ENCODE measurements at places on chromosomes 12 and 14. TPM values are rescaled to one million over a fixed set of nuclear protein-coding genes. Genes with fewer than 3 reads are reported as not detected.

DNA sequence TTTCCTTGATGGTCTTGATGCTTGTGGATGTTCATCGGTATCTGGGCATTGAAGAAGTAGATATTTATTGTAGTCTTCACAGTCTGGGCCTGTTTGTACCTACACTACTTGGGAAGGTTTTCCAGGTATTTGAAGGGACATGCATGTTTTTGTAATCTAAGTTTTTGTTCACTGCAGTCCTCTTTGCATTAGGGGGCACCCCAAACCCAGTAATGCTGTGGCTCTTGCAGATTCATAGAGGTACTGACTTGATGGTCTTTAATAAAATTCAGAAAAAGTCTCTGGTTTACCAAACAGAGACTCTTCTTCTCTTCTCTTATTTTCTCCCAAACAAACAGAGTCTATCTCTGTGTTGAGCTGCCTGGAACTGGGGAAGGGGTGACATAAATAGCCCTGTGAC is 150.9 kb upstream of the SLC16A7 start:
- DNase-seq: no peak

DNA sequence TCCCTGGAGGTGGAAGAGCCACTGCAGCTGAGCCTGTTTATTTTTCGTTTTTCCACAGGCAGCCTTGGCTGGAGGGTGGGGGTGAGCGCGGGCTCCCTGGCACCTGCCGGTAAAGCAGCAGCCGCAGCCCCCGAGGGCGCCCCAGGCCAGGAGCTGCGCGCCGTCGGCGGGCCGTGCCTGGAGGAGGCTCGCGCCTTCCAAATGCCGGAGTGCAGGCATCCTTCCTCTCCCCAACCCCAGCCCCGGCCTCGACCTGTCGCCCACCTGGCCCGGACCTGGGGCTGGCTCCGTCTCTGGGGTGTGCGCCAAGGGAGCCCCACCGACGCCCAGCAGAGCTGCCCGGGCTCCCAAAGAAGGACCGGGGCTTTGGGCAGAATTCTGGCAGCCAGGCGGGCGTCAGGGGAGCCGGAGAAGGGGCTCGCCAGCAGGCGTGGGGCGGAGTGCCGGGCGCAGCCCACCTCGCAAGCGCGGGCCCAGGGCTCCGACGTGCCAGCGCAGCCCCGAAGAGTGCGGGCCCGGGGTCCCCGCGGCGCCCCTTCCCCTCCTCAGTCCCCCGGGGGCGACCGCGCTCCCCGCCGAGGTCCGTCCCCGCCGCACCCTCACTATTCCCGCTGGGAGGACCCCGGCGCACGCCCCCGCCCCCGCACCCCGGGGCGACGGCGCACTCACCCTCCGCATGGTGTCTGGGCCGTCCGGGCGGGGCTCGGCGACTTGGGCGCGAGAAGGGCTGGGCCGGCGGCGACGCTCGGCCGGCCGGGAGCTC is 130.3 kb downstream of the NDUFA12 start:
- peak; percentile 56 for DNase-seq

- DNase-seq: no peak
These were observed 3.3 kb upstream of the ASCL1 start for GRCh38 chr12:102954134-102954533.

Gene FAM181A
- total RNA-seq: not detected

Gene B4GALNT3
- total RNA-seq: 4.0 TPM

Gene ULK1
- 58.0 TPM for total RNA-seq

DNA sequence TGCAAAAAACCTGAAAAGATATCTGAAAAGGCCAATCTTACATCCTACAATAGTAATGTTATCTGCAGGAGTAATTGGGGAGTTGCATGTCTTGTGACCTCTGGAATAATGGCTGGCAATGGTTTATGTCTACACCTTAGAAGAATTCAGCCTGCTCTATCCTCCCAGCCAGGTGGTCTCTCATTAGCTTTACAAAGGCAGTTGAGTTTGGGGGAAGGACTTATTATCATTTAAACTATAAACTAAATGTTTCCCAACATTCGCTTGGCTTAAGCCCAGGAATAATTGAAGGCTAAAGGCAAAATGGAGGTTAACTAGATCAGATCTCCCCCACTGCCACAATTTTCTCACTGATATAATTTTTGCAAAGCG is 158.4 kb upstream of the SFSWAP start:
- no peak for DNase-seq

DNA sequence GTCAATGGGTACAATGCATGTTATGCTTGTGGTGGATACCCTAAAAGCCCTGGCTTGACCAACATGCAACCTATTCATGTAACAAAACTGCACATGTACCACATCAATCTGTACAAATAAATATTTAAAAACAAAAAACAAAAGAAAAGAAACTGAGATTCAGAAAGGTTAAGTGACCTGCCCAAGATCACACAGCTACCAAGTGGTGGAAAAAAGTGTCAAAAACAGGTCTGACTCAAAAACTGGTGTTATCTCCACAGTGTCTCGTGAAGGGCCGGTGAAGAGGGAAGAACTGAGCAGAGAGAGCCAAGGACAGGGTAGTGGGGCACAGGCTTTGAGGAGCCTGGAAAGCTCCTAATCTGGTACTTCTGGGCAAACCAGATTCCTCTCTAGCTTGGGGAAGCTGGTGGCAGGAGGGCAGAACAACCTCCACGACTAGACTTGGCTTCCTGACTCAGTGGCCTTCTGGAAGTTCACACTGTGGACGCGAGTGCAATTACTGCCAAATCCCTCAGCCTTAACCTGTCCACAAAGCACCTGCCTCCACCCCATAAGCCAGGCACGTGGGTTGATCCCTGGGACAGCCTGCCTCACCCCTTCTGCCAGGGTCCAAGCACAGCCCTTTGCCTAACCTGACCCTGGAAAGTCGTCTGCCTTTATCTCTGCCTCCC is 15.6 kb downstream of the ZBTB39 start:
- no peak for DNase-seq

- peak; percentile 30 for DNase-seq
These were observed 93.5 kb downstream of the LRRC74A start for GRCh38 chr14:76919431-76920330.

GRCh38 chr12:27521066-27521465 is 2.9 kb upstream of the PPFIBP1 start:
- no peak for DNase-seq

- DNase-seq: no peak
These were observed 38.7 kb downstream of the RASAL1 start for GRCh38 chr12:113096675-113097461.

DNA sequence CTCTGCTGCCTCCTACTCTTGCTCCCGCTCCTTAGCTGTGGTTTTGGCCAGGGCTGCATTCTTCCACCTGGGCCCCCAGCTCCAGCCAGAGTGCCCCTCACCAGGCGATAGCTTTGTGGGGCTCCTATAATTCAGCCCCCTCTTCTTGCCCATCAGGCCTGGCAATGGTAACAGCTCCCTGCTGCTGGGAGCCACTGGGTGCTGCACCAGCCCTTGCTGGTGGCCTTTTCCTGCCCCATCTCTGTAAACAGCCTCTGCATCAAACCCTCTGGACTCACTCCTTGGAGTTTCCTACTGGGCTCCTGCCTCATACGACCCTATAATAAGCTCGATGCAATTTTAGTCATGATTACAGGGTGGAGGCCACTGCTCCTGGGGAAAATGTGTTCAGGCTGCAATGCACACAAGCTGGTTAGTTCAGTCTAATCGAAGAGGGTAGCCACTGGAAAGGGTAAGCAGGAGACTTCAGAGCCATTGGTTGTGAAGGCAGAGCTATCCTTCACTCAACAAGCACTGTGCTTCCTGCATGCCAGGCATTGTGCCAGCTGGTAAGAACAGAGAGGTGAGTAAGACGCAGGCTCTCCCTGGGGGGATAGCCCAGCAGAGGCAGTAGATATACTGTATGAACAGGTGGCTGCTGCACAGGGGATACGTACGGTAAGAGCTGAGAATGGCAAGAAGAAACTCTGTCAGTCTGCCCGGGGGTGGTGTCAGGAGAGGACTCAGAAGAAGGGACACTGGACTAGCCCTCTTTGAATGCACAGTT is 24.7 kb downstream of the CLMN start:
- DNase-seq: no peak

Gene GALNT9
- not detected for total RNA-seq

Gene RAD51AP1
- total RNA-seq: 0.38 TPM

DNA sequence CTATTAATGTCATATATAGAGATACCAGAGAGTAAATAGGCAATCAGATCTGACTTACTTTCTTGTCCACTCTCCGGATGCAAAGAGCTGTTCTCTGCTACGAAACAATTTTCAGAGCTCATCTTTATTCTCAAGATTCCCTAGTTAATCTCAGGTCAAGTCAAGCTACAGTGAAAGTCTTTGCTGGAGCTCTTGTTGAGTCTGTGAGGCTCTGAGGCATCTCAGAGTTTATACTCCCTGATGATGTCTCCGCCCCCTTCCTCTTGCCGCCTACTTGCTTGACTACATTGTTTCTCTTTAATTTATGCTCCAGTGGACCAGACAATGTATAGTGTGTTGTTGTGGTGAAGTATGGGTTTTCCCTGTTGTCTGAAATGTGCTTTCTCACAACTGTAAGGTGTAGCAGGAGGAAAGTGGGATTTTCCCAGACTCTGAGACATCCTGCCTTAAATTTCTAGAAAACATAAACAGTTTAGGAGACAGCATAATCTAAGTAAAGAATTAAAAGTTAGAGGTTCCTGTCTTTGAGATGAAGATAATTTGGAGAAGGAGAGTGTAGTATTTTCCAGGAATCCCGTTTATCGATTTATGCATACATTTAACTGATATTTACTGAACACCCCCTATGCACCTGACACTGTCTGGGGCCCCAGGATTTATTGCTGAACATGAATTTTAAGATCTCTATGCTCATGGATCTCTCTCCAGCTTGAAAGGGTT is at the start of gene CD69:
Gene CD69 (minus strand): TSS at position 203 of the 720 bp plus-strand sequence. CDS start 81 bp downstream, at position 122.
- DNase-seq: no peak

DNA sequence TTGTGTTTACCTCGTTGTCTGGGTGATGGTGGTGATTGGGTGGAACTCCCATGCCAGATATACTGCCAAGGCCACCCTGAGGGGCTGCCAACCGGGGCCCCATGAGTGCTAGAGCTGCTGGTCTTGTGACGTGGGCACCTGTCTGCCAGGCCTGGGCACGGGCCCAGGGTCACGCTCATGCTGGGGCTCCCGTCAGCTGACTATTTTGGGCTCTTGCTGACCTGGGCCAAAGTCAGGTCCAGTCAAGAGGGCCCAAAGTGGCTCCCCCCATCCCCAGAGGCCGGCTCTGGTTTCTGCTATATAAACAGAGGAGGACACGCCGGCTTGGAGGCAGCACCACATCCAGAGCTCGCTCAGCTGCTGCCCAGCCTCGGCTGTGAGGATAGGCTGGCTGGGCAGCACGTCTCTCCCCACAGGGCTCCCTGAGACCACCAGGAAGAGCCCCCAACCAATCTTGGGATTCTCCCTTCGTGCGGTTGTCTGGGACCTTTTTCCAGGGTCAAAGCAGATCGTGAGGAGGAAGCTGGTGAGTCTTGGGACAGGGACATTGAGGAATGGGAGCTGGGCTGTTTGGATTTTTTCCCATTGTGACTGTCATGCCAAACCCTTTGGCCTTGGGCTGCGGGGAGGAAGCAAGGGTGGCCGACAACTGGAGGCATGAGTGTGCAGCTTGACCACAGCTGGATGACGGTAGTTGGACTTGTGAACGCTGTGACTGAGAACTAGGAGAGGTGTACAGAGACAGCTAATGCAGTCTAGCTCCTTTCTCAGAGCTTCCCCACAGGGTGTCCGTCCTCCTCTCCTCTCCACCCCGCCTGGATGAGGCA is 7.6 kb upstream of the NR4A1 start:
- peak; percentile 84 for DNase-seq

DNA sequence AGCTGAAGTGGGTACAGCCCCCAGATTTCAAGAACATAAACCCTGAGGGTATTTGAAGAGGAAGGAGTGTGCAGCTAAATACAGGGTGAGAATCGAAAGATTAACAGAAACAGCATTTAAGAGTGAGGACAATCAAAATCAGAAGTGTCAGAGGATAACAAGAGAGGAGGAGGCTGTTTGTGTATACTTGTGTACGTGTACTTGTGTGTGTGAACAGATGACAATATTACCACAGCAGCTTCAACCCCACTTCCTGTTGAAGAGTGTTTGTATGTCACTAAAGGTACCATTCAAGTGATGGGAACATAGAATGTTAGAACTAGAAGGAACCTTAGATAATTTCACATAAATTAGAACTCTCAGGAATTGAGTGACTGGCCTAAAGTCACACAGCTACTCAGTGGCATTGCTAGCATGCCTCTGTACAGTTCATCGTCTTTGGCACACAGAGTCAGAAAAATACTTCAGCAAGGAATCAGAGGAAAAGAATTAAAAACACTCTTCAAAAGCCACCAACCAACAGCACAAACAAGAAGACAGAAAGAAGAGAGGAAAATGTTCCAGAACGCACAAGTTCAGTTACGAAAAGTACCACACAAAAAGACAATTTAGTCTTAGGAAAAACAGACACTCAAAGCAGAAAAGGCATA is 164.3 kb upstream of the BCL2L14 start:
- no peak for DNase-seq

- DNase-seq: no peak
These were observed 36.3 kb upstream of the STK38L start for GRCh38 chr12:27207615-27208413.

DNA sequence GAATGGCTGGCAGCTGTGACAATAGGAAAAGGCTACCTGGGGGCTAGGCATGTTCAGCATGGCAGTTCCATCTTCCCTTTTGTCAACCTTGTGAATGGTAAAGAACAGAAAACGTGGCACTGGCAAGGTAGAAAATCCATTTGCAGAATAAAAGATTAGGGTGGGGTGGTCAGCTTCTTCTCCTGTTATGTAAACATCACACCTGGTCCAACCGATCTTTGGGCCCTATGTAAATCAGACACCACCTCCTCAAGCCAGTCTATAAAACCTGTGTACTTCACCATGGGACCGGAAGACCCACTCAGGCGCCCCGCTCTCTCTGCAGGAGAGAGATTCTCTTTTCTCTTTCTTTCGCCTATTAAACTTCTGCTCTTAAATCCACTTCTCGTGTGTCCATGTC is 19.6 kb upstream of the TMEM30B start:
- DNase-seq: no peak

DNA sequence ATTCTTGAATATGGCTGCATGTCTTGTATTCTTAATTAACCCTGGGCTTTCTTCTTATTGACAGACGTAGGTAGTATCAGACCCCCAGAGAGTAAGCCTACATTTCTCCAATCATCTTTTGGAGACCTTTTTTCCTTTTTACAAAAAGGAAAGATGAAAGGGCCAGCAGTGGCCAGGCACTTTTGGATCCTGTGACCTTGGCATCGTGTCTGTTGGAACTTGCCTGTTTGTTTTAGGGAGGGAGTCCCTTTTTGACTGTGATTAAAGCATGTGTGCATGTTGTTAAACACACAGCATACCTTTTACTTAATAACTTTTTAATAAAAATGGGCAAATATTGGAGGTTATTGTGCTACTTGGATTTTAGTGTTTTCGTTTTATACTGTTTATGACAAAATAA is 57.2 kb downstream of the PCNX1 start:
- no peak for DNase-seq

Gene CEP170B
- total RNA-seq: 8.7 TPM

Gene BDKRB2
- total RNA-seq: 0.56 TPM

Gene CFAP251
- 0.66 TPM for total RNA-seq

Gene TMPRSS12
- total RNA-seq: not detected

- DNase-seq: no peak
These were observed 340.1 kb downstream of the BCL11B start for GRCh38 chr14:98931911-98932310.
